Mesendoderm (in vitro differentiated cells): ENCODE measurements at places on chromosomes 3 and 15.

DNA sequence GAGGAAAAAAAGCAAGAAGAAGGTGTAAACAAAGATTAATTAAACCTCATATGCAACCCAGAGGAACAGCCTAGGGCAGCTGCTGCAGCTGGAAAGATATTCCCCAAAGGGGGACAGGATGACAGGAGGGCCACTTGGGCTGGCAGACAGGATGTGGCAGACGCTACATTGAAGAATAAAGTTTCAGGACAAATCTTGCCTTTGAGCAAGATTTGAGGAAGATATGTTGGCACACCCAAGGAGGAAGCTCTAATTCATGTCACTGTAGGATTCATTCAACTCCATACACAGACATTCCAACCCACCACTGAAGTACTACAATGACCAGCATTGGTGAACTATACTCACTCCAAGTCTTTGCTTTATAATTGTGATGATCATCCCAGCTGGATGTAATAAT, 504.0 kb downstream of the SHQ1 start:
- no peak for DNase-seq

DNA sequence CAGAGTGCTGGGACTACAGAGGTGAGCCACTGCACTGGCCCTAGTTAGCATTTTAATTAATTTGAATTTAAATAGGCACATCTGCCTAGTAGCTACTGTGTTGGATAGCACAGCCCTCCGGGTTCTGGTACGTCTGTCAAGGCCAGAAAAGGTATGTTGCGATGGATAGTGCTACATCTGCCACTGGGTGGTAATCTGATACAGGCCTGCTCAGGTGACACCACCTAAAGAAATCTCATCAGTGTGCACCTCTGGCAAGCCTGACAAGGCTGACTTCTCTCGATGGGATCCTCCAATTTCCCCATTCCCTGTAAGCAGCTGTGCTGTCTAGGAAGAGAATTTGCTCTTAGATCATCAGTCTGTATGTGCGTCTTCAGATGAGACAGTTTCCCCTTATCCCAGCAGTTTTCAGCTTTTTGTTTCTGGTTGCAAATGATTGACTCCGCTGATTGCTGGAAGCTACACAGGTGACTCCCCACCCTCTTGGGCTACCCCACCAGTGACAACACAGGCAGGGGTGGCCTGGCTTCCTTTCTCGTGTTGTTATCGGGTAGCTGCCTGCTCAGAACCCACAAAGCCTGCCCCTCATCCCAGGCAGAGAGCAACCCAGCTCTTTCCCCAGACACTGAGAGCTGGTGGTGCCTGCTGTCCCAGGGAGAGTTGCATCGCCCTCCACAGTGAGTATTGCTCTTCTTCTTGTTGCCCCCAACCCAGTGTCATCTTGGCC, at the start of gene CCR9:
Gene CCR9, plus strand, starts transcription at position 565 of the 727 bp plus-strand sequence. CDS start 8,391 bp downstream, outside the sequence.
- DNase-seq = no peak

DNA sequence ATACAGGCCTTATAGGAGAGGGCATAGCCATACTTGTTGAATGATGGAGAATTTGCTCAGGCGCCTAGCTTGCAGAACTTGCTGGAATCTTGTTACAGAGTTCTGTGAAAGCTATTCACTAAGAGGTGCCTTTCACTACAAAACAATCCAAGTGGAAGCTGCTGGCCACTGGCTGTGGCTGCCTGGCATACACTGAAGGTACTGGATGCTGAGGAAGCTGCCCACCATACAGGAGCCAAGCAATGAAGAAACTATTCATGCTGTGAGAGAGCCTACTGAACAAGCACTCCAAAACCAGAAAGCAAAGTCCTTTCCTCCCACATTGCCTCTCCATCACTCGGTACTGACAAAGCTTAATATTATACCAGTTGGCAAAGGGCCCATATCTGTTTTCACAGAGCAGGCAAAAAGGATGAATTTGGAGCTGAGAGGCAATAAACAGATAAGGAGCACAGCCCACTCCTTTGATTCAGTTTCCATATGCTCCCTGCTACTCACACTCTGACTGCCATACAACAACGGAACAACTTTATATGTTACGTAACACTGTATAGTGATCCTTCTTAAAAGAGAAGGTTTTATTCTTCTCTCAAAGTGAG, 192.6 kb upstream of the ALCAM start:
- no peak for DNase-seq

GRCh38 chr3:188323067-188323842, 169.3 kb downstream of the LPP start:
- no peak for DNase-seq

DNA sequence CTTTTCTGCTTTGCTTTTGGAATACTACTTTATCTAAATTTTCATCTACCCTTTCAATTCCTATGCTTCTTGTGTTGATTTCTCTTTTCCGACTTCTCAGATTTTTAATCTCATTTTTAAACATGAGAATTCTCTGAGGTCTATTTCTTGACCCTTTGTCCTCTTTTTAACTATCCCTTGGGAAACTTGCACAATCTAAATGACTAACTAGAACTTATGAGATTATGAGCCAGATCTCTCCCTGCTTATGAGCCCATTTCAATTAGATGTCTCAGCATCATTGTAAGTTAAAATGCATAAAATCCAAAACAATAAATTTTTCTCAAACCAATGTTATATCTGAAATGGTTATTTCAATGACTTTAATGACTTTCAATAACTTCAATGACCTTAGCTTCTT, 296.9 kb upstream of the AGTR1 start:
- DNase-seq = no peak
